NCI-H460 (cell line): ENCODE measurements at places on chromosomes 16 and 17. TPM values are rescaled to one million over a fixed set of nuclear protein-coding genes. Genes with fewer than 3 reads are reported as not detected.

DNA sequence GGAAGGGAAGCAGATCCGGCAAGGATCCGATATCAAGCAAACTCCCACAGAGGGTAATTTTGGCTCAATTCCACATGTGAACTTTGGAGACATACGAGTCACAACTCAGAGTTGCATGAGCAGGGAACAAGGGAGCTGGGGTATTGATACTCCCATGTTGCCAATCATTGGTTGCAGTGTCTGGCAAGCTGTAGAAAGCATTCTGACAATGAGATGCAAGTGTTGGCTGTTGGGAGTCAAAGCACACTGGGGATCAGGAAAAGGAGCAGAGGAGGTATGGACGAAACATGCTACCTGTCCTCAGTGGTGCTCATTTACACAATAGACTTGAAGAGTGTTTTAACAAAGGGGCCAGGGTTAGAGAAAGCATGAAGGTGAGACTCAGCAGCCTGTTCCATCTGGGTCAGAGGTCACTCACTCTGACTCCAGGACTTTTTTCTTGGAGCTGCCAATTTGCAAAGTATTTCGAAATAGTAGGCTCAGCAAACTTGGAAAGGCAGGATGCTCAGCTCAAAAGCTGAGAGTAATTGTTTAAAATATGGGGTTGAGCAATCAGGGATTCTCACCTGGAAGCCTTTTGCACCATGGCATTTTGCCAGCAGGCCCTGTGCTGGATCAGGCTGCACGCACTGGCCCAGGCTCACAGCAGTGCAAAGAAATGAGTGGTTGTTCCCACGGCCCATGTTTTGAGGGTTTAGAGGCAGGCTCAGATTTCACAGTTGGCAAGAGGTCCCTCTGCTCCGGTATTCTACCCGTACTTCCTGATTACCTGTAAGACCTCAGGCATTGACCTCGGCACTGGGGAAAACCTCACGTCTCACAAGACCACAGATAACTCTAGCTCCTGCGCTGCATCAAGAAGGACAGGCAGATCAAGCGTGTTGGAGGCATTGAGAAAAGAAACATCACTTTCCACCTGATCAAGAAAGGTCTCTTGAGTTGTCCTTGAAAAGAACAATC, 17.6 kb upstream of the NKD1 start:
- DNase-seq, result no peak

DNA sequence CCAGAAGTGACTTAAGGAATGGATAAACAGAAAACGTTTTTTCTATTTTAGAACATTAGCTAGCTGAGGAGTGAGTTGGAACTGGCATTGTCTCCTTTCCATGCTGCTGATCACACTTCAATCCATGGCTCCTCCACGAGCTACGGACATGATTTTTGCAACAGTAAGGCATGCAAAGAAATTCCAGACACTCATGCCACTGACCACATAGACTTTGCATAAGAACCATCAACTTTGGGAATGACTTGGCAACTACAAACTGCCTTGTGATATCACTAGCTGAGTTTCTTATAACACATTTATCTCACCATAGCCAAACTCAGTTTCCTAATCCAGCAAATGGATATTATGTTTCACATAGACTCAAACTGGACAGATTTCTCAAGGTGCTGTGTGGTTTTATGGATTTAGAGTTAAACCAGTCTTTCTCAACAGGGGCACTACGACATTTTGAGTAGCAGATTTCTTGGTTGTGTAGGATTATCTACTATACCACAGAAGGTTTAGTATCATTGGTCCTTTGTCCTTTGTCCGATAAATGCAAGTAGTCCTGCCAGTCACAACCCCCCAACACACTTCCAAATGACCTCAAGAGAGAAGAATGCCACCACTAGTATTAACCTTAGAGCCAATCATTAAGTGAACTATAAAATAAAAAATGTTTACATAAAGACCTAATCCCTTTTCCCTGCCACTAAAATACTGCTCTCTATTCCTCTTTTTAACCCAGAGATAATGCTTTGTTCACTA, 48.3 kb upstream of the C17orf78 start:
- no peak for DNase-seq

DNA sequence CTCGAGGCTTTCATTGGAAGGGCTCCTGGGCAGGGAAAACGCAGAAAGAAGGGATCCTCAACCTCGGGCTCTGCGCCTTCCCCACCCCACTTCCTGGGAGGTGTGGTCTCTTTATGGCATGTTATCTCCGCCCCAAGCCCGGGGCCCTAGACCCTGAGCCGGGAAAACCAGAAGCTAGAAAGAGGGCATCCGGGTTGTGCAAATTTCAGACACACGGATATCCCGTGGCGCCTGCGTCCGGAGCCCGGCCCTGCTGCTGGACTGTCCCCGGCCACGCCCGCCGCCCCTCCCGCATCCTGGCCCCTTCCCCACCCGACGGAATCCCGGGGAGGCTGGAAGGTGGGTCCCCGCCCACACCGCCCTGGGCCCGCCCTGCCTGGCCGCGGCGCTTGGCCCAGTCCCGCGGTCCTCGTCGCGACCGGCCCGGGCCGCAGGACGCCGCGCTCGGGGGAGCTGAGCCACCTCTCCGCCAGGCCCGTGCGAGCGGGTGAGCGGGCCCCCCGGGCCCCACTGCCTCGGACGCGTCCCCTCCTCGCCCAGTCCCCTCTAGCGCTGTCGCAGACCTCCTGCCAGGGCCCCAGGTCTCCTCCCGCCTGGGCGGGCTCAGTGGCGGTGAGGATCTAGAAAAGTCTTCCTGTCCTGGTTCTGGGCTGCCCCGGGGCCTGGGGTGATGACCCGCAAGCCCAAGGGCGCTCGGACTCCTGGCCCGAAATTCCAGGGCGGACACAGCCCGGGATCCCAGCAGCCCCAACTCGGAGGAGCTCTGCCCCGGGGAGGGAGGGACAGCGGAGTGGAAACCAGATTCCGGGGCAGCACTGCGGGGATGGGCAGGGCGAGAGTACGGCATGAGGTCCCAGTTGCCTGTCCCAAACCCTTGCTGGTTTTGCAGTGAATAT, at the start of gene SLC16A5:
TSS of gene SLC16A5 (plus strand) at position 397 of the 896 bp plus-strand sequence. CDS start 5,683 bp downstream, outside the sequence.
- peak; percentile 94 for DNase-seq

- DNase-seq, result no peak
Observed at GRCh38 chr17:787641-788221, 5.6 kb downstream of the MRM3 start.

The PDE6G gene
- total RNA-seq, result not detected in 2 replicates

The FZD2 gene
- total RNA-seq, result 1.7 and 2.0 TPM in 2 replicates

The SYNGR3 gene
- 4.0 and 4.5 TPM in 2 replicates for total RNA-seq

The PAM16 gene
- total RNA-seq, result 65.7 and 80.6 TPM in 2 replicates
